ENCODE measurements at places on chromosomes 2 and 18.

DNA sequence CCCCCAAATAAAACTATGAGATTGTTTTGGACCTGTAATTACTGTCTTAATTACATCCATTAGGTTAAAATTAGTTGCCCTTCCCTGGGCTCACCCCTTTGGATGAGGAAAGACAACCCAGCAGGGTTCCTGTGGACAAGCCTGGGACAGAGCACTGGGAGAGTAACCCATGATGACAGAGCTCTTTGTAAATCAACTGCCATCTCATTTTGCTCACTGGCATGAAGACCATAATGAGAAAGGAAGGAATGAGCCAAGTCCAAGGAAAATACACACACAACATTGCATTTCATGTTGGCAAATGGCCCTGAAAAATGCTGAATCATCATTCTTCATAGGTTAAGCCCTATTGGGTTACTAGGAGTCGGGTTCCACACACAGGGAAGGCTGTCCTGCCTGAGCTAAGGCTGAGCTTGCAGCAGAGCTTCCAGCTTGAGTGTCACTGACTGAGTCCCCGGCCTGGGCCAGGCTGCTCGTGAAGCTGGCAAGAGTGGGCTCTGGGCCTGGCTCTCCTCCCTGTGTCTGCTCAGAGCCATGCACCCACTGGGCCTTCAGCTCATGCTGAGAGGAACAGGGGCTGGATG, 94.1 kb upstream of the ACAA2 start:
- DNase-seq: no peak

DNA sequence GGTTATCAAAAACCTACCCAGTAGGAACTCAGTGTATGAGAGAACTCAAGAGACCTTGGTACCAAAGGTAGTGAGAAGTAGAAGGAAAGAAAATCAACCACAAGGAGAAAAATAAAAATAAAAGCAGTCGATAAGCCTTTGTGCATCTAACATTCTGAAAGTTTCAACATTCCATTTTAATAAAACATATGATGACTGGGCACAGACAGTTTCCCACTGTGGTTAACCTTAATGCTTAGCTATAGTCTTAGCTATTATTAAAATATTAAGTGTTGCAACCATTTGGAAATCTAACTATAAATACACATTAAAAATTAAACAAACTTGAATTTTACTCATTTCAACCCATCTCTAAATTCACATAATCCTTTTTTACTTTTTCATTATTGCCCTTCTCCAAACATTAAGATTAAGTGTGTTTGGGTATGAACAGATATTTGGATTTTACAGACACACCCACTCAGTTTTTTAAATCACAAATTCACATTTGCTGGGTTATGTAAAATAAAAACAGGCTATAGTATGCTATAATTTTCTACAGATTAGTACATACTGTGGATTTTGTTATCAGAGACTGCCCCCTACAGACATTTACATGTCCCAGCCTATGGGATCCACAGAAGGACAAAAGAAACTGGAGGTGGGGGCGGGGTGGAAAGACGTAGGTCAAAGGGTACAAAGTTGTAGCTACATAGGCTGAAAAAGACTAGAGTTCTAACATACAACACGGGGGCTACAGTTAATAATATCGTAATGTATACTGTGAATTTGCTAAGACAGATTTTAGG, 32.8 kb downstream of the SRBD1 start:
- DNase-seq: no peak

DNA sequence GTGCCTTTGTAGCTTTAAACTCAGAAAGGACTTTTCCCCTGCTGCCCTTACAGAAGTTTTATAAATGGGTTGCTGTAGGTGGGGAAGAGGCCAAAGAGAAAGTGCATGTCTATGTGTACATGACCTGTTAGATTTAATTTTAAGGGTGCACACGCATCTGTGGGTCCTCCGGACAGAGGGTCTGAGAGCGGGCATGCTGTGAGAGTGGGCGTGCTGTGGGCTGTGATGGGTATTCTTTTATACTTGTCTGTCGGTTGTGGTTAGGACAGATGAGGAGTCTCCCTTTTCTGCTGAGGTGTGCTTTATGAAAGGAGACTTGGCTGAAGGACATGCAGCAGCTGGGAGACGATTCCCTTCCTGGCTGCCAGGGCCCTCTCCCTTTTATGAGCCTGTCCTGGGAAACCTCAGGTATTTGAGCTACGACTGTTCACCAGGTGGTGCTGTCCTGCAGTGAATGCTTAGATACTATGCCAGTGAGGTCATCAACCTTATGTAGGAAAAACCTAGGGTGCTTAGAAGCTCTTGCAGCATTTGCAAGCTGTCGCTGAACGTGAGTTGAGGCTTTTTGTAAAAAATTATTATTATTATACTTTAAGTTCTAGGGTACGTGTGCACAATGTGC, 67.5 kb downstream of the TANC1 start:
- DNase-seq: peak; percentile 55

GRCh38 chr18:59560556-59560955, 136.7 kb downstream of the CCBE1 start:
- DNase-seq: no peak

- DNase-seq: peak; percentile 86
Measured at GRCh38 chr2:85132834-85133637, at the start of gene TCF7L1. Gene TCF7L1, plus strand, starts transcription at chr2:85133392. Its CDS starts 293 bp downstream, at chr2:85133685.

- no peak for DNase-seq
Measured at GRCh38 chr2:8004250-8004681, 677.6 kb upstream of the ID2 start.

DNA sequence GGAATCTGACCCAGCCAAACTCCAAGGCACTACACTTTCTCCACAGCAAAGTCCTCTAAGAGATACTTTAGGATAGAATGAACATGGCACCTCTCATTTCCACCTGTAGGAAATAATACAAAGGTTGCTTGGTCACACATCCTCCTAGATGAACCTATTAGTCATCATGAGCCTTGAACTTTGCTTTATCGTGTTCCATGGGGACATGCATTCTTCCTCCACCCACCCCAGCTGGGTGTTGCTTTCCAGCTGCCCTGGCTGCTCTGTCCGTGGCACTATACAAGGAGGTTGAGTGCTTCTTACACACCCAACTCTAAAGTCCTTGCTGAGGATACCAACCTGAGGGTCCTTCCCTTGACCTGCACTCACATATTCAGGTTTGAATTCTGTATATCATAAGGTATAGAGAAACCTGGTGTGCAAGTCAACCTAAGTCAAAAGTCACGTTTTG, 52.7 kb downstream of the SPRED2 start:
- DNase-seq: no peak

GRCh38 chr18:56086176-56086575, 498.2 kb upstream of the TCF4 start:
- no peak for DNase-seq

DNA sequence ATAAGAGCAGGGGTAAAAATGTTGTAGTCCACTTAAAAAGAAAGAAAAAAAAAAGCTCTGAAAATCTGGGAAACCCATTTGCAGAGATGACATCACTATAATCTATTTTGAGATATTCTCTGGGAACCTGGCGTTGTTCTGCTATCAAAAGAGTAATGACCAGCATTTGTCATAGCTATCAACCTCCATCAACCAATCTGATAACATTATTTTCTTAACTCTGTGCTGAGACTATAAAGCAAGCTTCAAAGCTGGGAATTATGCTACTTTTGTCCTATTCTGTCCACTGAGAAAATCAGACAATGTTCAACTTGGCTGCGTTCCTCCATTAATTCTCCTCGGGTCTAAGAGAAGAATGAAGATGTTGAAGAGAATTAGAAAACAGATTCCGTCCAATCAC, 107.5 kb downstream of the STK39 start:
- DNase-seq: no peak

GRCh38 chr2:16554060-16554583, 111.5 kb downstream of the CYRIA start:
- no peak for DNase-seq

GRCh38 chr2:25063876-25064660, 22.2 kb downstream of the EFR3B start:
- no peak for DNase-seq

- DNase-seq: no peak
Measured at GRCh38 chr2:149204686-149205085, 125.7 kb upstream of the LYPD6 start.

GRCh38 chr2:219709331-219709761, 81.9 kb downstream of the SLC4A3 start:
- no peak for DNase-seq

DNA sequence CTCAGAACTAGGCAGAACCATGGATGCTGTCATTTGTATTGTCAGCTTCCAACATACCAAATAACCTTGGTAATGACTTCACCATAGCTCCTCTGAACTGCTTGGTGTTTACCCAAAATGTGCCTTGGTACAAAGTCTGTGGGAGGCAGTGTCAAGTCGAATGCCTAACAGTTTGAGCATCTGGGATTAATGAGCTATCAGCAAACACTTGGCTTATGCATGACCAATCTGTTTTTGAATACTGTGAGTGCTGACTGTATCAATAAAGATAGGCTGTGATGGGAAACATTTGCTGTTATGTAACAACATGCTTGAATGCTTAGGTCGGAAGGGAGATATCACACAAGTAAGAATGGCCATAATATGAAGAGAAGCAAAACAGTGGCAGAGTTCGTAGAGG, 455.4 kb downstream of the CMPK2 start:
- no peak for DNase-seq

DNA sequence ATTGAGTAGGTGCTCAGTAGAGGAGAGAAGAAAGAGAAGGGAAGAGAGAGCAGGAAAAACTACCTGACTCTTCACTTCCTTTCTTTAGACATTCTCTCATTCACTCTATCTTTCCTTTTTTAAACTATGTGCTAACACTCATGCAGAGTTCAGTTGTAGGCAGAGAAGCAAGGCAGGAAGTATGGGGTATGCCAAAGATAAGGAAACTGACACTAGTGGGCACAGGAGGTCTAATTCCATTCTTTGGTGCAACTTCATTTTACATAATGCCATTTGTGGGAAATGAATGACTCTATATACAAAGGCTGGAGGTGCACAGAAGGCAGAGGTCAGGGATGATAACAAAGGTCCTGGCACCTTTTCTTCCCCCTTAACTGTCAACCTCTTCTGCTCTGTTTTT, 35.1 kb upstream of the ACVR1 start:
- no peak for DNase-seq

GRCh38 chr2:205543937-205544702, 138.2 kb upstream of the NRP2 start:
- no peak for DNase-seq

DNA sequence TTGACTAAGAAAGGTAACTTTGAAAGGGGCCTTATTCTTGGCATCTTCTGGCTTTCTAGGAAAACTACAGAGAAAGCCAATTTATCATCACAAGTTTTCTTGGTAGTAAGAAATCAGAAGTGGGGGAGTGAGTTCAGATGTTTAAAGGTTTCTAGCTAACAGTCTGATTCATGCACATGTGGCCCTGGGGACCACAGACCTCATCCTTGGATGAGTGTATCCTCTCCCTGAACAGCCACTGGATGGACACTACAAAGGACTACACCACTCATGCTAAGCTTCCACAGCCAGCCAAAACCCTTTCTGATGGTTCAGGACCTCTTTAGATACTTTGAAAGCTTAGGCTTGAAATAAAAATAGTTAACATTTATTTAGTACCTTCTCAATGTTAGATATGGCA, 218.3 kb upstream of the STK17B start:
- DNase-seq: no peak

- no peak for DNase-seq
Measured at GRCh38 chr2:148582679-148583511, 61.7 kb upstream of the EPC2 start.

DNA sequence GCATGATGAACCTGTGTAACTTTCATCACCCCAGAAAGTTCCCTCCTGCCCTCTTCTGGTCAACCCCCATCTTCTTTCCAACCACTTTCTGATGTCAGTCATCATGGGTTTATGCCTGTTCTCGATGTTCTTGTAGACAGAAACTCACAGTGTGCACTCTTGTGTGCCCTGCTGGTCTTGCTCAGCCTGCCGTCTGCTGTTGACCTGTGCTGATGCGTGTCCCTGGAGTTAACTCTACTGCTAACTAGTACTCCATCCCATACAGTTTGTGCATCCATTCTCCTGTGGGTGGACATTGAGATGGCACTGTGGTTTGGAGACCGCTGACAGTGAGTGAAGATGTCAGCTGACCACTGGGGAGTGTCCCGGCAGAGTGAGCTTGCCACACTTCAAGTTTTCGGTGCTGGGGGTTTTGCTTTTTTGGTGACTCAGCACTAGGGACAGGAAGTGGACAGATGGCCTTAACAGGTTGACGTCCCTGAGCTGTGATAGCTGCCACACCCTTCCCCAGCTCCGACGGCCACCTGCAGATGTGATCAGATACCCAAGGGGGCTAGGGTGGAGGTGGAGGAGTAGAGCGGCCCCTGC, 14.8 kb downstream of the KLHL29 start:
- no peak for DNase-seq

DNA sequence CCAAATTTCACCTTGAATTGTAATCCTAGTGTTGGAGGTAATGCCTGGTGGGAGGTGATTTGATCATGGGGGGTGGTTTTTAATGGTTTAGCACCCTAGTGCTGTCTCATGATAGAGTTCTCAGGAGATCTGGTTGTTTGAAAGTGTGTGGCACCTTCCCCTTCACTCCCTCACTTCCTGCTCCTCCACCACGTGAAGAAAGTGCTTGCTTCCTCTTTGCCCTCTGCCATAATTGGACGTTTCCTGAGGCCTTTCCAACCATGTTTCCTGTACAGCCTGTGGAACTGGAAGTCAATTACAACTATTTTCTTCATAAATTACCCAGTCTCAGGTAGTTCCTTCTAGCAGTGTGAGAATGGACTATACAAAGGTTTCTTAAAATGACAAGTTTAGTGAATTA, 251.8 kb upstream of the NETO1 start:
- DNase-seq: no peak

DNA sequence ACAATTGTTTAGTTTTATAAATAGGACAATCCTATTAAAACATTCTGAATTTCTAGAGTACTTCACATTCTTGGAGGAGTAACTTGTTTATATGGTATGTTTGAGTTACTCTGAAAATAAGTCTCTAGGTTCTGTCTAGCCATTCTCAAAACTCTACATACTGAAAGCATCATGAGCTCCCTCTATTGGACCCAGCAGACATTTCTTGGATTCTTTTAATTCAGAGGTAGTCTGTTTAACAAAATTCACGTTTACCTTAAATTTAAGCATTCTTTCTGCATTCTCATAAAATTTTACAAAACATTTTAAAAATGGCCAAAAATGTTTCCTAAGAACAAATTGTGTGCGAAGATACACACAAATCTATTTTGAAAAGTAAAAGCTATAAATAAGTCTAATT, 15.3 kb downstream of the SP9 start:
- no peak for DNase-seq

DNA sequence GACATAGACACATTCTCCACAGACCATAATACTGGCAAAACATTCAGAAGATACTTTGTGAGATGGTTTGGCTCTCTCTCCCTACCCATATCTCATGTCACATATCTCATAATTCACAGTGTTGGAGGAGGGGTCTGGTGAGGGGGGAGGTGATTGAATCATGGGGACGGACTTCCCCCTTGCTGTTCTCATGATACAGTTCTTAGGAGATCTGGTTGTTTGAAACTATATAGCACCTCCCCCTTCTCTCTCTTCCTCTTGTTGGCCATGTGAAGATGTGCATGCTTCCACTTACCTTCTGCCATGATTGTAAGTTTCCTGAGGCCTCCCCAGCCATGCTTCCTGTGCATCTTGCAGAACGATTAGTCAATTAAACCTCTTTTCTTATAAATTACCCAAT, 61.1 kb downstream of the HK2 start:
- DNase-seq: no peak

- DNase-seq: no peak
Measured at GRCh38 chr2:29000956-29001355, 19.9 kb downstream of the TOGARAM2 start.

GRCh38 chr2:42371611-42372473, 10.8 kb upstream of the COX7A2L start:
- no peak for DNase-seq

Measured in Calu3 (cell line).